ENCODE measurements at places on chromosomes 7 and 10. TPM values are rescaled to one million over a fixed set of nuclear protein-coding genes. Genes with fewer than 3 reads are reported as not detected.

- DNase-seq = no peak
Observed at GRCh38 chr10:32600317-32600716, 154.4 kb downstream of the CCDC7 start.

GRCh38 chr10:13839430-13839990, 252.7 kb downstream of the PRPF18 start:
- no peak for DNase-seq

- DNase-seq = no peak
Observed at GRCh38 chr10:111732166-111732785, 451.3 kb downstream of the GPAM start.

DNA sequence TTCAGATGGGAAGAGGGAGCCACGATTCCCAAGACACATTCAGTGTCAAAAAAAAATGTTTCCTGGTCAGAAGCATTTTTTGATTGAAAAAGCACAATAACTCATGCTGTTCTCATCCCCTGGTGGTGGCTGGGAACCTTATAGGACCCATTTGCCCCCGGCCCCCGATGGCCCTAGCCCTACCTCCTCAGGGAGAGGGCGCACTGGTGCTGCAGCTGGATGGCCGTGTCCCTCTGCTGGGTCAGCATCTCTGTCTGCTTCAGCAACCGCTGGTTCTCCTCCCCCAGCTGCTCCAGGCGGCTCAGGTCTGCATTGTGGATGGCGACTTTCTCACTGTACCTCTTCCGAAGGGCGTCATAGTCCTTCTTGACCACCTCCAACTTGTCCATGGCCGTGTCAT, 83.3 kb downstream of the DLG5 start:
- no peak for DNase-seq

DNA sequence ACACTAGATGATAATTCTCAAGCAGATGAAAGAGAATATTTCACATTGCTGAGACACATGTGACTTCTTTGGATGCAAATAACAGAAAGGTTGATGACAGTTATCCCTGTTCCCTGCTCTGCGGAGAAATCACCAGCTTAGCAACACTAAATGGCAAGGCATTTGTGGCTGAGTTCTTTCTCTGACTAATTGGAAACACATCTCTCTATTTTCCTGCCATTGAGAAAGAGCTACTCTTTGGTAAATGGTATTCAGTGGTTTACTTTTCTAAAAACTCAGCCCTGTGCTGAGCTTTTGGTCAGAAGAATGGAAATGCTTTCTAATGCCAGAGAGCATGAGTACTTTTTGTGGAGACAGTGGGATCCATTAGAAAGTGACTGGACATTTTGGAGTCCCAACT, 771.4 kb downstream of the LRMDA start:
- DNase-seq = no peak

- no peak for DNase-seq
Observed at GRCh38 chr7:39102234-39102633, 124.5 kb downstream of the POU6F2 start.

GRCh38 chr7:69786730-69787395, 188.6 kb downstream of the AUTS2 start:
- DNase-seq = no peak

DNA sequence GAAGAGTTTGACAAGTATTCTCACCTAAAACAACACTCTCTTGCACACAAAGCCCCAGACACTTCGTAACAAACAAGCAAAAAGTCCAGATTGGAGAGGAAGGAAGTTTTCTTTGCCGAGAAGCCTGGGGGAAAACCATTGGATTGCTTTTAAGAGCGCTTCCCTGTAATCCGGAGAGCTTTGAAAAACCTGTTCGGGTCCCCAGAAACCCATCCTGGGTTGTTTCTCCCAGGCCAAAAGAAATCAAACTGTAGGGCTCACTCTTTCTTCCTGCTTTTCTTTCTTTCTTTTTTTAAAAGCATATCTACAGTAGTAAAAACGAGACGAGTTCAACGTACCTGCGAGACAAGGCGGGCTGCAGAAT, 655 bp downstream of the SP8 start:
- DNase-seq = no peak

DNA sequence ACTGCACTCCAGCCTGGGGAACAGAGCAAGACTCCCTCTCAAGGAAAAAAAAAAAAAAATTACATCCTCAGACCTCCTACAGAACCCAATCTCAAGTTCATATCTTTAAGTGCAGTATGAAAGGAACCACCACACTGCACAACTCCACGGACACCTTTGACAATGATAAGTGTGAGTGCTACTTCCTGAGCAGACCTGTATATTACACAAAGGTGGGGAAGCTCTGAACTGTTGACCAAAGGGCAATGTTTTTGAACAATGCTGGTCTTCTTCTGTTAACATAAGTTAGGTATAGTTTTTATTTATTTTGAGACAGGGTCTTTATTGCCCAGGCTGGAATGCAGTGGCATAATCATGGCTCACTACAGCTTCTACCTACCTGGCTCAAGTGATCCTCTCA, 54.1 kb upstream of the RNF148 start:
- no peak for DNase-seq

- DNase-seq = no peak
Observed at GRCh38 chr7:69564454-69565417, 33.5 kb upstream of the AUTS2 start.

DNA sequence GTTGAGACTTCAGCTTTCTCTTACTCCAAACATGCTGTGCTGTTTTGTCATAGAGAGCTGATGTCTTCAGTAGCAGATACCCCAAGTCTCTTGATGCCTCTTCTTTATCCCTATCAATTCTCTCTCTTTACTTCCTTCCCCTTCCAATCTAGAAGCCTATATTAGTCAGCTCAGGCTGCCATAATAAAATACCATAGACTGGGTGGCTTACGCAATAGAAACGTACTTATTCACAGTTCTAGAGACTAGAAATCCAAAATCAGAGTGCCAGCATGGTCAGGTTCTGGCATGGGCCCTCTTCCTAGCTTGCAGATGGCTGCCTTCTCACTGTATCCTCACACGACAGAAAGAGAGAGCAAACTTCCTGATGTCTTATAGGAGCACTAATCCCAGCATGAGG, 9.0 kb upstream of the GARS1 start:
- DNase-seq = no peak

DNA sequence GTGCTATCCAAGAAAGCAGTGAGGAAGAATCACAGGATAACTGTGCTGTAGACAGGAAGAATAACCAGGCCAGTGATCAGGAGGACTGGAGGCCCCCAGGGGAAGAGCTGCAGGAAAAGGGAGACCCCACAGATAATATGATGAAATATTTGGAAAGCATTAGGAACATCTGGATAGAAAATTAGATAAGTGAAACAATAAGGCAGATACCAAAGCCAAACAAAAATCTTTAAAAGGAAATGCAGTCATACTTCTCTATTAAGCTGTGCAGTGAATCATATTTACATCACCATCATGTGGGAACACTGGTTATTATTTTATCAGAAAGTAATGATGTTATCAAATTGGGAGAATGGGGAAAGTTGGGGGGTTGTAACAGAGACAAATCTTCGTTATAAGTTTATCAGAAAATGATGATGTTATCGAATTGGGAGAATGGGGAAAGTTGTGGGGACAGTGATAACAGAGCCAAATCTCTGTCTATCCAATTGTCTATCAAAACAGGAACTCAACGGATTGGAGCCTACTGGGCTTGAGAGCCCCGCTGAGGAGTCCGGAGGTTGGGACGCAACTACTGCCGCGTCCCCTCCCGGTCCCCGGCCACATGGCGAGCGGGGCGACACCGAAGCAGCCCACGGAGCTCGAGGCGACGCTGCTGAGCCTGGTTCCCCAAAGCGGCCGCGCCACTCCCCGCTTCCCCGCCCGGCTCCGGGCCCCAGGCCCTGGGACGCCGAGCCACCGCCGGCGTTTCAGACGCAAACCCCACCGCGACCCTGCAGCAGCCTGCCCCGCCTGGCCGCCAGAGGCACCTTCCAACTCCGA, 14.0 kb upstream of the RALA start:
- no peak for DNase-seq

DNA sequence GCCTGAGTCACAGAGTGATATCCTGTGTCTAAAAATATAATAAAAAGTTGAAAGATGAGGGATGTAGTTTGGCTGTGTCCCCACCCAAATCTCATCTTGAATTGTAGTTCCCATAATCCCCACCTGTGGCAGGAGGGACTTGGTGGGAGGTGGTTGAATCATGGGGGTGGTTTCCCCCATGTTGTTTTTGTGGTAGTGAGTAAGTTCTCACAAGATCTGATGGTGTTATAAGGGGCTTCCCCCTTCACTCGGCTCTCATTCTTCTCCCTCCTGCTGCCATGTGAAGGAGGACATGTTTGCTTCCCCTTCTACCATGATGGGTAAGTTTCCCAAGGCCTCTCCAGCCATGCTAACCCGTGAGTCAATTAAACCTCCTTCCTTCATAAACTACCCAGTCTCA, 25.1 kb upstream of the UBE3C start:
- no peak for DNase-seq

DNA sequence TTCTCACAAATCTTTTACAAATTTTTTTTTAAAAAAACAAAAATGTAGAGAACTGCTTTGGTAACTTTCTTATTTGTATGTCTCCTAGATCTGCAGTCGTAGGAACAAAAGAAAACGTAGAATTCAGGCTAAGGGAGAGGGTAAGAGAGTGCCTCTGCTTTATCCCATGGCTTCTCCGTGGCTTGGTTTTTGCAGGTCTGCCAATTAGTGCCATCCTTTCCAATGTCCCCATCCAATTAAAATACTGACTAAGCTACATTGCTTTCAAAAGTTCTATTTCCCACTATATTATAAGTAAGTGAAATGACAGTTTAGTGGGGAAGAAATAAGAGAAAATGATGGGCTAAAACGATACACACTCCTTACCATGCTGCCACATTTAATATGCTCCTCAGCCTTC, 209.3 kb downstream of the CRPPA start:
- DNase-seq = no peak

DNA sequence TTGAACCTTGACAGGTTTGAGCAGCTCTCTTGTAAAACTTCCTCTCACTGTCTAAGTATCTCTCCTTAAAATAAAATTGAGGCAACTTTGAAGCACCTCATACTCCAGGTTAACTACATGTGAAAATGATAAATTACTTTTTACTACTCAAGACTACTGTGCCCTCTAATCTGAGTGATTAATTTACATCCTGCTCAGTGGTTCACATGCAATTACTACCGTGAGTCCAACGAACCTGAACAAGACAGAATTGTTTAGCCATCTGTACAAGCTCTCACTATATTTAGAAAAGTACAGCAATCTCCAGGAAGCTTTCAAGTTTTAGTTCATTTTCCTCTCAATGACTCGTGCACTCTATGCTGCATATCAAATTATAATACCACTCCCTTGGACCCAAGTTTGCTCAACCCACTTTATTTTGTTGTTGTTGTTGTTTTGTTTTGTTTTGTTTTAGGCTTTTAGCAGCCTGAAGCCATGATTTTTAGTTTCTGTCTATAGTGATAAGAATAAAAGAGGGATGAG, 21.2 kb downstream of the PDE1C start:
- no peak for DNase-seq

DNA sequence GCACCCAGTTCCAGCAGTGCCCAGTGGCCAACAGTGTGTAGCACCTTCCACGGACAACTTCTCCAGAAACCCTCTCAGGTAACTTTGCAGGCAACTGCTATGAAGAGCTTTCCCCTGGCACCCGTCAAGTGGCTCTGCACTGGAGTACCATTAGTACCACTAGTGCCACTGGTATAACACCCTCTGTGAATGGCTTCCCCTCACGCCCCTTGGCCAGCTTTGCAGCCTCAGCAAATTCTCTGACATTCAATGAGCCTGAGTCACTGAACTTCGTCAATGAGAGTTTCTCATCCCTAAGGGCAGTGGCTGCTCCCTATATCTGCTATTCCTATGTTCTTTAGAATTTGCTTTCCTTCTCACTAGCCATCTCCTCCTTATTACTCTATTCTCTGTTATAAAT, 7.6 kb upstream of the HERPUD2 start:
- no peak for DNase-seq

DNA sequence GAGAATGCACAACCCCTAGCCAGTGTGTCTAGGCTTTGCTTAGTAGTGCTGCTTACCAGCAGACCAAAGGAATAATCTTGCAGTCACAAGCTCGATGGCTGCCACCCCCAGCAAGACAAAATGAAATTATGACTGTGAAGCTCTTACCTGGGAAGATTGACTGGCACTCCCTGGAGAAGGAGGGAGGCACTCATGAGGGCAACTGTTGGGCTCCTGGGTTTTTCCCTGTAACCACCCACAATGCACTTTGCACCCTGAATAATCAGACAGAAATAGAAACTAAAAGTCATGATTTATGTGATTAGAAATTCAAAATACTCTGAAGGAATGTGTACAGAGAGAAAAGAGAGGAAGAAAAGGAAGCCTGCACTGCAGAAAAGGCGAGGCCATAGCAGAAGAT, 144.3 kb upstream of the DGKB start:
- DNase-seq = no peak

SPAM1 gene
- total RNA-seq = not detected

PPP1R9A gene
- 1.5 TPM for total RNA-seq

ZNF37A gene
- 14.5 TPM for total RNA-seq

FGFBP3 gene
- total RNA-seq = 0.74 TPM

CXCL12 gene
- total RNA-seq = 112 TPM

IGF2BP3 gene
- 11.8 TPM for total RNA-seq

CYP3A7 gene
- total RNA-seq = not detected

All from vagina (tissue), 2 donors.